ENCODE measurements at places on chromosomes 13 and 19.
A peak's percentile ranks its signal among the peaks of the same experiment; 100 is the strongest.

- DNase-seq: no peak
Measured at GRCh38 chr19:57436417-57436816, 1.3 kb downstream of the ZNF749 start.

- peak; percentile 75 for DNase-seq
Measured at GRCh38 chr19:56119582-56119978, 1.5 kb downstream of the ZNF787 start.

DNA sequence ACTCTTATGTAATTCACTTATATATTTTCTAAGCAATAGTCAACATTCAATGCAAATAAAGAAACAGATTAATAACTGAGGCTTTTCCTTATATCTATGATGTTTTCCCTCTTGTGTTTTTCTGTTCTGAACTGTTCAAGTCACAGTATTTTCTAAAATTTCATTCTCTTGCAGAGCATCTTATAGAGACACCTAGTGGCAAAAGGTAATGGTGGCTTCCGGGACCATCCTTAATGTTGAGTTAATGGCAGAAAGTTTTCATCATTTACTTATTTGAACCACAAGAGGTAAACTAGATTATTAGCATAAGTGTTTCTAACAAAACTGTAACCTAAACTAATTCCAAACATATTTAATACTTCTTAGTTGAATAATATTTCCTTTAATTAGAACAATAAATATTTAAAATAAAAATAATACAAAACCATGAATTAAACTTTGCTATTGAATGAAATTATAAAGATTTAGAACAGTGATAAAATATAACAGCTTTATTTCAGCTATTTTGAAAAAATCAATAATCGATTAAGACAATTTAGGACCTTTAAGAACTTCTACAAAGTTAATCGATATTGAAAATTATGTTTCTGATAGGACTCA is 1.7 kb upstream of the SLITRK5 start:
- DNase-seq: no peak

GRCh38 chr19:11361037-11361770 is 6.0 kb downstream of the PLPPR2 start:
- no peak for DNase-seq

GRCh38 chr13:89227356-89227755 is 1556.2 kb downstream of the SLITRK5 start:
- no peak for DNase-seq

DNA sequence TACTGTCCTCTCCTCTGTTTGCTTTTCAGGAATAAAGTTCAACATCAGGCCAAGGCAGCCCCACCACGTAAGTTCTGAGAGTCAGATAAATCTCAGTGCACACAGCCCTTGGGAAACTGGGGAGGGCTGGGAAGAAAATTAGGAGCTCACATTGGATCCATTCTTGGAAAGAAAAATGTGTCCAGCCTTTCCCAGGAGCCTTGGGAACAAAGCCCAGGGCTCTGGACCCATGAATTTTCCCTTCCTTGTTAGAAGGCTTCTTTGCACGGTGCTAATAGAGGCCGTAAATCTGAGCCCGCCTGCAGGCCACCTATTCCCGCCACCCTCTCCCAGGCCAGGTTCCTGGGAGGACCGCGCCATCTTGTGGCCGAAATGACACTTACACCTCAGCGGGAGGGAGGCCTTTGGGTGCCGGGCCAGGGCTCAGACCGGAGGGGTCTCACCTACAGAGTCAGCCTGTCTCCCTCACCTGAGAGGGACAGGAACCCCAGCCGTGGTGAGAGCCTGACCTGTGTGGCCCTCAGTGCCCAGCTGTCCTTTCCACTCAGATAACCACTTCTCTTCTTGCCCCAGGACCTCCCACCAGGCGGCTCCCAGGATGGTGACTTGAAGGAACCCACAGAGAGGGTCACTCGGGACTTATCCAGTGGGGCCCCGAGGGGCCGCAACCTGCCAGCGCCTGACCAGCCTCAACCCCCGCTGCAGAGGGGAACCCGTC is 25.1 kb upstream of the KCTD15 start:
- peak; percentile 57 for DNase-seq

DNA sequence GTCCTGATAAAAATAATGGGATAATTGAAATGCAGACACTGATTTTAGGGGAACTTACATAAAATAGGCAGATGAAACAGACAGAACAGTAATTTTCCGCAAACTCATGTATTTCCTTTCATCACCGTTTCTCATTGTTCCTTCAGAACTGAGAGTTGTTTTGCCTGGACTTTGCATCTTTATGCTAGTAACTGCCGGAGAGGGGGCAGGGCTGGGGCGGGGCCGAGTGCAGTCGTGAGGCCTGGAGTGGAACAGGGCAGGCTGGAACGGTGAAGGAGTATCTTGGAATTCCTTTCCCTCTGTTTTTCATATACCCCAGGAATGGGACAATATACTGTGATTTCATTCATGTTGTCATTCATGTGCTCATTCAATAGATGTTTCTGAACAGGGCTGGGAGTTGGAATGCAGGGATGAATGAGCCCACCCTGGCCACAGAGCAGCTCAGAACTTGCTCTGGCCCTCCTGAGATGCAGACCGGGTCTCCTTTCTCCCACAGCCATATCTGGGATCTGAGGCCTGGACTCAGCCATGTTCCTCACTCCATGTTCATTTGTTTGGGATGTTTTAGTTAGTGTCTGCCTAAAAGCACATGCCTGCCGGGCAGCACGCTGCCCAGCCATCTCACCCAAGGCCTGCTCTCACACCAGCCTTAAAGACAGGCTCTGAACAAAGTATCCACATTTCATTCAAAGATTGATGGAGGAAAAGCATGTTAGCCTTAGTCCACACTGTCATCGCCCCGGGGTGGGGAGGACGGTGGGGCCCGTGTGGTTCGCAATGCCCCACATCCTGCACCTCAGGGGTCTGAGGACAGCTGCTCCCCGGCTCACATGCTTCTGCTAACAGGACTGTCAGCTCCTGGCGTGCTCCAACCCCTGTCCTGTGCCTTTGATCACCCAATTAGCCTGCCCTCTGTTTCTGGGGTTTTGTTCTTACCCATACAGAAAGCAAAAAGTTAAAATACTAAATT is 92.9 kb downstream of the SOX1 start:
- DNase-seq: no peak

DNA sequence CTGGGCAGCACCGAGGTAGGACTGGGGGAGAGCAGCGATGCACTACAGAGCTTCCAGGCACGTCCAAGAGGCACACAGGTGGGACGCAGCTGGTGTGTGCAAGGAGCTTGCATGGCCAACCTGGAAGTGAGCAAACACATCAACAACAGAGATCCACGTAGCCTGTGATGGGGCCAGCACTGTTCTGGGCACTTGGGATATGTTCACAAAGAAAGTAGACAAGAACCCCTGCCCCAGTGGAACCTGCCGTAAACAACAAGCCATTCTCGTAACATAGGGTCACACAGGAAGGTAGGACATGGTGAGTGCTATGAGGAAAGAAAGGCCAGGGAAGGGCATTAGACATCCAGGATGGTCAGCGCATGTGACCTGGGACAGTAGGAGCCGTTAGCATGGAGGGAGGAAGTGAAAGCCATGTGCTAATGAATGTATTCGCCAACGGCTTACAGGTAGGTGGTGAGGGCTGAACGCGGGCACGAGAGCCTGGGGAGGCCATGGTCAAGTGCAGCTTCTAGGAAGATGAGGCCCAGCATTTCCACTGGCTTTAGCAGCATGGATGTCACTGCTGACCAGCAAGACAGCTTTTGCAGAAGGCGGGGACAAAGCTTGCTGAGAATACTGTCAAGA is 105.5 kb downstream of the TEX26 start:
- DNase-seq: no peak

GRCh38 chr19:50311723-50312635 is 17.2 kb downstream of the KCNC3 start:
- no peak for DNase-seq

- DNase-seq: peak; percentile 91
Measured at GRCh38 chr13:32125221-32125689, 93.7 kb downstream of the FRY start.

DNA sequence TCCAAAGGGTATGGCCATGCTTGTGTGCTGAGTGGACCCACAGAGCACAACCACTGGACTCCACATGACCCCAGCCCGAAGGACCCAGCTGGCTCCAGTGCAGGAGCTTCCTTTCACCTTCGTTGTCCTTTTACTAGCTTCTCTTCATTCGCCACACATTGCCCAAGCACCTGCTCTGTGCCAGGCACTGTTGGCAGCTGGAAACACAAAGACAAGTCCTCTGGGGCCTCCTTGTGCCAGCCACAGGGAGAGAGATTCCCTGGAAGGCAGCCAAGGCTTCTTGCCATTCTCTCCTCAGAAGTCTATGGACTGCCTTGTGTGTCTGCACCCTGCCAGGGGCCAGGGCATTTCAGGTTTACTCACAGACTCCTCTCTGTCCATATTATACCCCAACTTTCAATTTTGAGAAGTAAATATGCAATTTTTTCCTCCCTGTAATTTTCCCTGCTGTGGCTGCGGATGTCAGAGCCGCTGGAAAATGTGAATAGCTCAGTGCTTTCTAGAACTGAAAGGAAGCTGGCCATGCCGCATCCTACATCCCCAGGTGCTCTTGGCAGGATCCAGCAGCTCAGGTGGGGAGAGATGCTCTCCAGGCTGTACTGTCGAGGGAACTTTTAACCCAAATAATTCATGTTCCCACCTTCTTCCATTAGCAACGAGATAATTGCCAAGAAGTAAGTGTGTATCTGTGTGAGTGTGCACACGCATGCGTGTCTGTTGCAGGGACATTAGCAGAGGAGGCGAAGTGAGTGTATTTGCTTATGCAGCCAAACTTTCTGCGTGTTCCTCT is 57.2 kb downstream of the CHST8 start:
- DNase-seq: no peak

All from EL (cell line).